HCT116 (cell line): ENCODE measurements at places on chromosomes 16 and 17. TPM values are rescaled to one million over a fixed set of nuclear protein-coding genes. Genes with fewer than 3 reads are reported as not detected.
A peak's percentile ranks its signal among the peaks of the same experiment; 100 is the strongest.

GRCh38 chr16:69732101-69732500 is 5.7 kb upstream of the NQO1 start:
- DNase-seq: no peak

DNA sequence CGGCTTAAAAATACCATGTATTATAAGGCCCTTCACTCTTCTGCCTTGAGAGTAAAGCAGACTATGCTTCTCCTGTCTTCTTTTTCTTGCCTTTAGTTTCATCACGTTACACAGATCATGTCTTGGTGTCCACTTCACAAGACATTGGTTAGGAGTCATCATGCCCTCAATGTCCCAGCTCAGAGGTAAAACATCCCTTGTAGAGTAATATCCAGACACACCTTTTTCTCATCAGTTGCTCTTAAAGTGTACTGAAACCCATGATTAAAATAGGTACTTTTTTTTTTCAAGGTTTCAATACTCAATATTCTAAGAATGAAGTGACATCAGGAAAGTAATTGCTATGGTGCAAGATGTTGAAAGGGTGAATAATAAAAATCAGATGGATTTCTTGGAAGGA is 267.8 kb downstream of the PMP22 start:
- DNase-seq: no peak

Gene OTOA
- total RNA-seq: not detected

Gene MMD
- 21.3 TPM for total RNA-seq

DNA sequence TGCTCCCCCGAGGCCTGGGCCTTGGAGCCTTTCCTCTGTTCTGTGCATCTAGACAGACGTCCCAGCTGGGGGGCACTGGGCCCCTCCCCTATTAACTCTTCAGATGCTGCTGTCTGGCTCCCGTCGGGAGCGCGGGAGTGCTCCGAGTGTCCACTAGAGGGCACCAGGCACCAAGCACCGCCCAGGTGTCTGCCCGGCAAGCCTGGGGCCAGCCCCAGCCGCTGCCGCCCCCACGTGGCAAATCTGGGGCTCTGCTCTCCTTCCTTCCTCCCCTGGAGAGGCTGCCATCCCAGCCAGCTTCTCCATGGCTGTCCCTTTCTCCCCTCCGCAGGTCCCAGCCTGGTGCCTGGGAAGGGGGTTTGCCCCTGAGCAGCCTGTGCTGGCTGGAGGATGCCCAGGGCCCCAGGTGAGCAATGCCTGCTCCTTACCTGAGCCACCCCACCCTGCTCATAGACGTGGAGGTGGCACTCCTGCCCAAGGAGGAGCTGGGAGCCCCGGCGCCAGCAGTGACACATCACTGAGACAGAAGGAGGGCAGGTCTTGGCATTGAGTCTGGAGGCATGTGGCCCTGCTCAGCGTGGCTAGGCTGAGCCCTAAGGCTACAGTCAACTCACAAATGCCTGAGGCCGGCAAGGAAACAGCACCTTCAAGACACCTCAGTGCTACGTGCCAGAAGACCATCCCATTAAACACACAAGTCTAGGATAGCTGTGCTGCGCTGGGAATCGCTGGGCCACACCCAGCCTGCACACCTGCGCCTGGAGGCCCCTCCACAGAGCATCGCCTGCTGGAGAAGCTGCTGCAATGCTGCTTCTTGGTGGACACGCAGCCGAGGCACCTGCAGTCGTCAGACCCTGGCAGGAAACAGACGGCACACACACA is 19.7 kb downstream of the TMEM235 start:
- peak; percentile 71 for DNase-seq

Gene ST6GALNAC2
- total RNA-seq: 14.7 TPM

- DNase-seq: no peak
Measured at GRCh38 chr17:78706271-78706915, 75.7 kb downstream of the CYTH1 start.

Gene ZPBP2
- not detected for total RNA-seq

Gene IL17C
- not detected for total RNA-seq

- no peak for DNase-seq
Measured at GRCh38 chr16:30570636-30571444, 674 bp downstream of the ZNF688 start.

DNA sequence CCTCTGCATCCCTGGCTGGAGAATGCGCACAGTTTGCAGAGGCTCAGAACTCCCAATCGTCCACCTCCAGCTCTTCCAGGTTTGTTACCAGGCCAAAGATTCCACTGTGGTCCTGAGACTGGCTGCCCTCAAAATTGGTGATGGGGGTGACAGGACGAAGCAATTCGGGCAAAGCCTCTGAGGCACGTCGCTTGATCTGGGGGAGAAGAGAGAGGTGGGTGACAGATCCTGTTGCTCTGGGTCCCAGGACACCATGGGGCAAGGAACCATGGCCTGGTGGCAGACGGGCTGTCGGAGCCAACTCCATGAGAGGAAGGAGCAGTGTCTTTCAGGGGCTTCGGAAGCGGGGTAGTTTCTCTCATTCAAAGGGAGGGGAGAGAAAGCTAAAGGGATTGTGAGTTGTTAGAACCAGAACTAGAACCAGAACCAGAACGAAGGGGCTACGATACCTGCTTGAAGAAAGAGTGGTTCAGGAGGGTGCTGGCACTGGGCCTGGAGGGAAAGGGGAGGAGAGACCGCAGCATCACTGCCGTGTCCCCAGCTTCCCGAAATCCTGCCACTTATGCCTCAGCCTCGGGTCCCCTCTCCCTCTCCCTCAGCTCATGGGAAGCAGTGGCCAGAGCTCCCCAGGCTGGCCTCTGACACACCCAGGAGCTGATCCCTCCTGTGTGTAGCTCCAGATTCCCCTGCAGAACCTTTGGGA is 3.8 kb upstream of the LIMD2 start:
- no peak for DNase-seq

Gene CHST4
- total RNA-seq: 0.59 TPM

- no peak for DNase-seq
Measured at GRCh38 chr17:40451420-40451819, 8.2 kb downstream of the IGFBP4 start.

DNA sequence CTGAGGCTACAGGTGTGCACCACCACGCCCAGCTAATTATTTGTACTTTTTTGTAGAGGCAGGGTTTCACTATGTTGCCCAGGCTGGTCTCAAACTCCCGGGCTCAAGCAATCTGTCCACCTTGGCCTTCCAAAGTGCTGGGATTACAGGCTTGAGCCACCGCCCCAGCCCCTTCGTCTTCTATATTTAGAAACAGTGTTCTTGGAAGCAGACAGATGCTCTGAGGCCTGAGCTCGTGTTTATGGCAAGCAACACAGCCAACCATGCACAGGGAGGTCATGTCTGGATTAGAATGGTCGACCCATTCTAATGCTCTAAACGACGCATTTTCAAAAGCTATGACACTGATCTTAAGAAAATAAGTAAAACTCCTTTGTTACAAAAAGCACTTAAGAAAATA is 16.6 kb downstream of the TMEM204 start:
- no peak for DNase-seq

- no peak for DNase-seq
Measured at GRCh38 chr16:49366669-49367068, 6.9 kb upstream of the C16orf78 start.

- DNase-seq: no peak
Measured at GRCh38 chr16:85263239-85263585, 150.9 kb upstream of the CIBAR2 start.

Gene LYRM9
- total RNA-seq: 4.8 TPM

GRCh38 chr16:54928016-54928356 is 2.7 kb upstream of the IRX5 start:
- DNase-seq: no peak

Gene TOX3
- total RNA-seq: not detected

Gene TMEM114
- total RNA-seq: not detected

Gene DNAAF8
- total RNA-seq: 1.0 TPM

- DNase-seq: no peak
Measured at GRCh38 chr16:26041952-26042668, 350.4 kb downstream of the HS3ST4 start.

DNA sequence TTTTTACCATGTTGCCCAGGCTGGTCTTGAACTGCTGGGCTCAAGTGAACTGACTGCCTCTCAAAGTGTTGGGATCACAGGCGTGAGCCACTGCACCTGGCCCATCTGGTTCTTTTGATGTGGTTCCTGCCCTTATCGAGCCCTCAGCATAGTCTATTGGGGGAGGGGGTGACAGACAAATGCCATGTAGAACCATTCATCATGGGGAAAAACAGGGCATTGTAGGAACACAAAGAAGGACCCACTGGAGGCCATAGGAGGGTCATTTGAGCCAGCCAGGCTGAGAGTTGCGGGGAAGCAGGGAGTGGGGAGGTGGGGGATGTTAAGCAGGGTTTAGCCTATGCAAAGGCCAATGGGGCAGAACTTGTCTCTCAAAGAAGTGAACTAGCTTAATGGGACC is 11.9 kb downstream of the SEC14L5 start:
- no peak for DNase-seq

- no peak for DNase-seq
Measured at GRCh38 chr17:907725-908124, 71.9 kb downstream of the NXN start.

Gene NACA2
- not detected for total RNA-seq

GRCh38 chr17:1568950-1569810 is 6.6 kb upstream of the PITPNA start:
- DNase-seq: no peak

DNA sequence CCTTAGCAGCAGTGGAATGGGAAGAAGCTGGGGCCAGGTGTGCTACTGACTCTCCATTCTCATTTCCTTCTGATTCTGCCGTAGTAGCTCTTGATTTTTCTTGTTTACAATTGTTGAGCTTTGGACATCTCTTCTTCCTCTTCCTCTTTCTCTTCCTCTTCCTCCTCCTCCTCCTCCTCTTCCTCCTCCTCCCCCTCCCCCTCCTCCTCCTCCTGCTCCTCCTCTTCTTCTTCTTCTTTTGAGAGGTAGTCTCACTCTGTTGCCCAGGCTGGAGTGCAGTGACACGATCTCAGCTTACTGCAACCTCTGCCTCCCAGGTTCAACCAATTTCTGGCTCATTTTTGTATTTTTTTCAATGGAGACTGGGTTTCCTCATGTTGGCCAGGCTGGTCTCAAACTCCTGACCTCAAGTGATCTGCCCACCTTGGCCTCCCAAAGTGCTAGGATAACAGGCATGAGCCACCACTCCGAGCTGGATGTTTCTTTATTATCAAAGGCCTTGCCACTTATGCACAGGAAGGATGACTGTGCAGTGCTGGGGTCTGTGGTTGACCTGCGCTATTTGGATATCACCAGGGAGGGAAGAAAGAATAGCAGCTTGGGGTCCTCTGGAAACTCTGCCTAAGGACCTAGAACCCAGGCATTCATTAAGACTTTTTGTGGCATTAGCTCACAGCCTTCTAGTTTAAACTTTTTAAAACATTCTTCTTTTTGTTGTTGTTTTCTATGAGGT is 127.8 kb upstream of the KCNJ16 start:
- no peak for DNase-seq

Gene CPPED1
- total RNA-seq: 8.1 TPM

Gene NPIPB5
- 108 TPM for total RNA-seq

DNA sequence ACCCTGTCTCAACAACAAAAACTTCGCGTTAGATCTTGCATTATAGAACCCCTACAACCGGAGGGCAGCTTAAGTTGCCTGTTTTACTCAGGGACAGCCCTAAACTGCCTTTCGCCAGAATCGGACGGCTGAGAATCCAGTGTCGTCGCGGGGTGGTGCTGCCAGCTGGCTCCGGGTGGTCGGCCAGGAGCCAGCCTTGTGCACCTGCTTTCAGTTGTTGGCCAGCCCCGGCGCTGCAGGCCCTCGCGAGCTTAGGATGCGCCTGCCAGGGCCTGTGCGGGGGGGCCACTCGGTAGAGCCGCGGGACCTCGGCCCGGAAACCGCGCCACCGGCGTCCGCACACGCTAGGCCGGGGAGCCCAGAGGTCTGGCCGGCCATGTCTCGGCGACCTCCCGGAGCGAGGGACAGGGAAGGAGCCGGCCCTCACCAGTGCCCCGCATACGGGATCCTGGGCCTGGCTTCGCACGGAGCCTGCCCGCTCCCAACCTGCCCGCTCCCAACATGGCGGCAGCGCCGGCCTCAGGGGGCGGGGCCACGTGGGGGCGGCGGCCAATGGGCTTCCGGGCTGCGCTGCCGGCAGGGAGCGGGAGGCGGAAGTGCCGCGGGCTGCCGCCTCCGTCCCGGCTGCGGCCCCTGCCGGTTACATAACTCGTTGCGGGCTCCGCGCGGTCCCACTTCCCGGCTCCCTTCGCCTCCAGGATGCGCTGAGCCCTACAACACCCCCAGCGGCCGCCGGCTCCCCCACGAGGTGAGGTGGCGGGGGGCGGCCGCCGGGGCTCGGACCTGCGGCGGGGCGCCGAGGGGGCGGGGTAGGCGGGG is 14.2 kb downstream of the NAA60 start:
- DNase-seq: peak; percentile 68

Gene KRTAP4-5
- total RNA-seq: not detected

DNA sequence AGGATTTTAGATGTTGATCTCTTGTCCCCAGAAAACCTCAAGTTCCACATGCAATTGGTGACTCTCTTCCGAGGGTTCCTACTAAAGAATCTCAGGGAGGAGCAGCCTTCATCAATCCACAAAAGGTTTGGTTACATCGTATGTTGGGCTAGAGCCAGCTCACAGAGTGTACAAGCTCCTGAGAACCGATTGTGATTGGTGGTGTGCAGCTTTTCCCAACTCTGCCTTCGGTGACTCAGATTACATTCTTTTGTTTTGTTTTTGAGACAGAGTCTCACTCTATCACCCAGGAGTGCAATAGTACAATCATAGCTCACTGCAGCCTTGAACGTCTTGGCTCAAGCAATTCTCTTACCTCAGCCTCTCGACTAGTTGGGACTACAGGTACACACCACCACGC is 172.4 kb downstream of the PMP22 start:
- DNase-seq: no peak

Gene CTRL
- total RNA-seq: 3.4 TPM

DNA sequence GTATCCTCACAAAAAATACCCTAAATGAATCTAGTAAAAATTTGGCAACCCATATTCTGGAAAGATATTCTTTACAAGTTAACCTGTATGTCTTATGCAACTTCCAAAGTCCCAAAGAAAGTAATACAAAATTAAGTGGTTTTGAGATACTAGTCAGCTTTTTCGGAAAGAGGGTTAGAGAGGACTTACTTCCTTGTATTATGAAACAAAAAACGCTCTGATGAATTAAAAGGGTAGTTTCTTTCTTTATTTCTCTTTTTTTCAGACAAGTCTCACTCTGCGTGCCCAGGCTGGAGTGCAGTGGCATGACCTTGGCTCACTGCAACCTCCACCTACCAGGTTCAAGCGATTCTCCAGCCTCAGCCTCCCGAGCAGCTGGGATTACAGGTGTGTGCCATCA is 51.6 kb downstream of the KANSL1 start:
- DNase-seq: no peak

- no peak for DNase-seq
Measured at GRCh38 chr17:74342224-74342623, 16.2 kb downstream of the KIF19 start.

Gene TBC1D3C
- 0.22 TPM for total RNA-seq

DNA sequence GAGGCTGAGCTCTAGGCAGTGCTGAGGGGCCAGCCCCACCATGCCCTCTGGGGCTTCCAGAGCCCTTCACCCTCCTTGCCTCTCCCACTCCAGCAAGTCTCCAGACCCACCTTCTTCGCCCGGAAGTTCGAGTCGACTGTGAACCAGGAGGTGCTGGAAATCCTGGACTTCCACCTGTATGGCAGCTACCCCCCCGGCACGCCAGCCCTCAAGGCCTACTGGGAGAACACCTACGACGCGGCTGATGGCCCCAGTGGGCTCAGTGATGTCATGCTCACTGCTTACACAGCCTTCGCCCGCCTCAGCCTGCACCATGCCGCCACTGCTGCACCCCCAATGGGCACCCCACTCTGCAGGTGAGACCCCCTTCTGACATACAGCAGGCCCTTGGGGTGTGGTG is 10.5 kb downstream of the XYLT2 start:
- DNase-seq: no peak

Gene PIMREG
- total RNA-seq: 57.0 TPM
